Activated naive CD4-positive, alpha-beta T cell treated with anti-CD3 and anti-CD28 coated beads, Interleukin-2, amount 50 U/mL, for 72 hours (primary cell): ENCODE measurements at places on chromosomes 2 and 18. TPM values are rescaled to one million over a fixed set of nuclear protein-coding genes. Genes with fewer than 3 reads are reported as not detected.

- DNase-seq = no peak
Observed at GRCh38 chr2:8693157-8693821, 11.4 kb downstream of the ID2 start.

GRCh38 chr2:37698931-37699481 is 27.6 kb upstream of the CDC42EP3 start:
- no peak for DNase-seq

DNA sequence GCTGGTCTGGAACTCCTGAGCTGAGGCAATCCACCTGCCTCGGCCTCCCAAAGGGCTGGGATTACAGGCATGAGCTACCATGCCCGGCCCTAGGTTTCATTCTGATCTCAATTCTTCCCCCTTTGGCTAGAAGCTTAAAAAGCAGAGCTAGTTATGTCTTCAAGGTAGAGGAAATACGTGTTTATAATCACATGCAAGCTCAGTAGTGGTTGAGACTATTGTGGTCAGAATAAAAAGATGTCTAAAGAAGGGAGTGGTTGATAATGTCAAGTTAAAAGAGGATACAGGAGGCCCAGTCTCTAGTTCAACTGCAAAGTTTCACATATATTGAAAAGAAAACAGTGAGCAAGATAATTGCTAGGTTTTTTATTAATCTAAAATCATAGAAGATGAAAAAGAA is 807.8 kb upstream of the ACVR2A start:
- no peak for DNase-seq

DNA sequence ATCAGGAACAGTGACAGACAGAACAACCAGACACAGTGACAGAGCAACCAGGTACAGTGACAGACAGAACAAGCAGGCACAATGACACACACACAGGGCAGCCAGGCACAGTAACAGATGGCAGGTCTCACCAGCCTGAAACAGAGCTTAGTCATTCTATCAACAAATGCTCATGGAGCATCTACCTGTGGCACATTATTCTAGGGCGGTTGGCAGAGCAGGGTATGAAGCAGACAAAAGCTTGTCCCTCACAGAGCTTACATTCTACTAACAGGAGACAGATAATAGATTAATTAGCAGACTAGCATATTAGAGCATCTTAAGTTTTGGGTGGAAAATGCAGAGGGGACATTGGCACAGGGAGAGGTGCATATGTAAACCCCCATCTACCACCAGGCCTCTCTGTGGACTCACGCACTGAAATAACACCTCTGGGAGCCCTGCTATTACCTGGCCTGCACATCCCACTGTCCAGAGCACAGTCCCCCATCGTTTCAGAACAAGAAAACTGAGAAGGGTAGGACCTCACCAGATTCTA is 64.1 kb upstream of the RAB6C start:
- DNase-seq = no peak

- no peak for DNase-seq
Observed at GRCh38 chr2:20674974-20675679, 8.2 kb downstream of the GDF7 start.

DNA sequence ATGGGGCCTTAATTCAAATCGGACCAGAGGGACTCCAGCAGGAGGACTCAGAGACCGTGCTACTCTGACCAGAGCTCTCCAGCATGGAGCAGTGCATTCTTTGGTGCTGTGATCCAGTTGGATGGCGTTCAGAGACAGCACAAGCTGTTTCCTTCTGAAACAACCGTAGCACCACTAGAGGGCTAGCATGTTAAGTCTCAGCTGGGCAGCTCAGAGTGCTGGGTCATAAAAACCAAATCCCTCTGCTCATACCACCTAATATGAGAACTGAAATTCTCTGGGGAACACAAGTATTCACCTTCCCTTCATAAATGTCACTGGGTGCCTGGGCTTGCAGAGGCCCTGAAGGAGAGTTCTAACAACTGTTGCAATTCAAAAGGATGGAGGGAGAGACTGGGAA is 97.7 kb upstream of the TFCP2L1 start:
- no peak for DNase-seq

DNA sequence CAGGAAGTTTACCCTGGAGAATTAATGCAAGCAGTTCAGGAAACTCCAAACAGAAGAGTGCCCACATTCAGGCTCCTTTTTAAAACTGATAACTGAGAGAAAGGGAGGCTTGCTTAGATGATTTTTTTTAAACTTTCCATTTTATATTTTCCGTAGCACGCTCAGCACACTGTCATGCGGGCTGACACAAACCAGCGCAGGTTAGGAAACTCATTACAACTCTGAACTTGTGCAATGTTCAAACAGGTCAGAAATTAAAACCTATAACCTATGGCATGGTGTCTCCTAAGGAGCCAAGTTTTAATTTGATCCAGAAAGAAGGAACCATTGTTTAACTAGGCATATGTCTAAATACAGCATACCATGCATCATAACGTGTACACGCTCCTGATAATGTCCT is 117.7 kb upstream of the SMIM21 start:
- DNase-seq = no peak

Gene CCDC148
- total RNA-seq = 0.08 TPM

Gene GPR155
- 18.5 TPM for total RNA-seq
